ENCODE measurements at places on chromosomes 11 and 22.
A peak's percentile ranks its signal among the peaks of the same experiment; 100 is the strongest.

DNA sequence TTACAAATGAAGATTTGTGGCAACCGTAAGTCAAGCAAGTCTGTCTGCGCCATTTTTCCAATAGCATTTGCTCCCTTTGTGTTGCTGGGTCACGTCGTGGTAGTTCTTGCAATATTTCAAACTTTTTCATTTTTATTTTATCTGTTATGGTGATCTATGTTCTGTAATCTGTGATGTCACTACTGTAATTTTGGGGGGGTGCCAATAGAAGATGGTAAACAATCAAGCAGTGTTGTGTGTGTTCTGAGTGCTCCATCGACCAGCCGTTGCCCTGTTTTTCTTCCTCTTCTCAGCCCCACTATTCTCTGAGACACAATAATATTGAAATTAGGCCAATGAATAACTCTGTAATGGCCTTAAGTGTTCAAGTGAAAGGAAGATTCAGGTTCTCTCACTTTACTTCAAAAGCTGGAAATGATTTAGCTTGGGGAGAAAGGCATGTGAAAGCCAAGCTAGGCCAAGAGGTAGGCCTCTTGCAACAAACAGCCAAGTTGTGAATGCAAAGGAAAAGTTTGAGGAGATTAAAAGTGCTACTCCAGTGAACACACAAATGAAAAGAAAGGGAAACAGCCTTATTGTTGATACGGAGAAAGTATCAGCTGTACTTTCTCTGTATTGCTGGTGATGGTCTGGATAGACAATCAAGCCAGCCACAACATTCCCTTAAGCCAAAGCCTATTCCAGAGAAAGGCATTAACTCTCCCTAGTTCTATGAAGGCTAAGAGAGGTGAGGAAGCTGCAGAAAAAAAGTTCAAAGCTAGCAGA is 7.5 kb downstream of the ZC3H12C start:
- DNase-seq, result no peak

- DNase-seq, result no peak
Measured at GRCh38 chr11:120028181-120028896, 109.6 kb downstream of the TRIM29 start.

- DNase-seq, result no peak
Measured at GRCh38 chr11:78949976-78950690, 375.5 kb upstream of the NARS2 start.

GRCh38 chr22:29211066-29211465 is 5.4 kb downstream of the EMID1 start:
- DNase-seq, result no peak

GRCh38 chr22:17489101-17489500 is 74.2 kb upstream of the SLC25A18 start:
- DNase-seq, result no peak

- DNase-seq, result no peak
Measured at GRCh38 chr11:123698546-123699127, 42.8 kb downstream of the ZNF202 start.

- DNase-seq, result no peak
Measured at GRCh38 chr22:46018859-46019258, 41.9 kb upstream of the WNT7B start.

GRCh38 chr11:76669901-76670484 is 554 bp downstream of the LRRC32 start:
- no peak for DNase-seq

GRCh38 chr11:70038034-70038834 is 39.9 kb upstream of the ANO1 start:
- DNase-seq, result no peak

- no peak for DNase-seq
Measured at GRCh38 chr11:36385121-36385970, 89.3 kb downstream of the PRR5L start.

- no peak for DNase-seq
Measured at GRCh38 chr11:73671701-73672100, 25.3 kb downstream of the PLEKHB1 start.

GRCh38 chr11:123054301-123055065 is 7.5 kb downstream of the HSPA8 start:
- peak; percentile 38 for DNase-seq

DNA sequence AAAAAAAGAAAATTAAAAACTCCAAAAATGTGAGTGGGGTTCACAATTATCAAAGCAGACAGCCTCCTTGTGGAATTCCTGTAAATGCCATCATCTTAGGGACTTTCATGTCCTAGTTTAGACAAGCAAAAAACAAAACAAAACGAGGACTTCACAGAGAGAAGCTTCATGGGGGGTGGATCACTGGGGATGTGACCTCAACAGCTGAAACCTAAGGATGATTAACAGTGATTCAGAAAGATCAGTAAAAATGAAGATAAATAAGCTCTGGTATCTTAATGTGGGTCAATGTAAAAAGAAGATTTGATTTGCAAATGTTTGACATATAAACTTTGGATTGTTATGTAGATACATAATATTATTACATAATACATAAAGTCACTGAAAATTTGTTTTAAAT is 8.1 kb upstream of the OR10W1 start:
- DNase-seq, result no peak

- peak; percentile 22 for DNase-seq
Measured at GRCh38 chr11:67053896-67054329, 2.7 kb upstream of the RHOD start.

DNA sequence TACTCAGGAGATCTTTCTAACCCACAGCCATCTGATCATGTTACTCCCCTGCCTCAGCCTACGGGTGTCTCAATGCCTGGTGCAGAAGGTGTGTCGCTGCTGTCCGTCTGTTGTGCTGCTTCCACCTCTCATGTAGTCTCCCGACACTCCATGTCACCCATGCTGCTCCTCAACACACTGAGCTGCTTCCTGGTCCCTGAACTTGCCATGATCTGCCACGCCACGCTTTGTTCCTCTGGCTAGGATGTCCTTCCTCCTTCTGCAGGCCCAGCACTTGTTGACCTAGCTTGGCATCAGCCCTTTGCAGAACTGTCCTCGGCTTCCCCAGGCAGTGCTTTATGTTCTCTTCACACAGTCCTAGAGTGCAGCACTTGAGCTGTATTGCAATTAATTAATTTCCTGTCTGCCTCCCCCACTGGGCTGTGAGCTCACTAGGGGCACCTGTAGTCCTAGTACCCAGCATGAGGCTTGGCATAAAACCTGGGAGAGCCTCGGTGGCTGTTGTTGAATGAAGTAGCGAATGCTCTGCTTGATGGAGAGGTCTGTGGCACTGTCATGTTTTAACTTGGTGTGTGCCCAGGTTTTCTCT is 9.5 kb downstream of the GTPBP1 start:
- no peak for DNase-seq

DNA sequence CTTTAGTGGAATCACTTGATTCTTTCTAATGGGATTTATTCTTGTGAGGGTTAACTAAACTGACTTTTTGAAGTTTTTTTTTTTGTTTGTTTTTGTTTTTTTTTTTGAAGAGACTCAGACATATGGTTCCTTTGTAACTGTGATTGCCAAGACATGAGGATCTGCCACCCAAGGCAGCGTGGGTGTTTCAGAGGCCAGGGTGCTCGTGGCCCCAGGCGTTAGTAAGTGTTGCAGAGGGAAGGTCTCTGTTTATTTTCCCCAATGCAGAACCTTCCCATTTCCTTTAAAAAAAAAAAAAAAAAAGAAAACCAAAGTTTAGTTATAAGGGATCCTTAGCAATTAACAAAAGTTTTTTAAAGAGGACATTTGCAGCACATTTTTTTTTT is 94.8 kb downstream of the CTTN start:
- no peak for DNase-seq

DNA sequence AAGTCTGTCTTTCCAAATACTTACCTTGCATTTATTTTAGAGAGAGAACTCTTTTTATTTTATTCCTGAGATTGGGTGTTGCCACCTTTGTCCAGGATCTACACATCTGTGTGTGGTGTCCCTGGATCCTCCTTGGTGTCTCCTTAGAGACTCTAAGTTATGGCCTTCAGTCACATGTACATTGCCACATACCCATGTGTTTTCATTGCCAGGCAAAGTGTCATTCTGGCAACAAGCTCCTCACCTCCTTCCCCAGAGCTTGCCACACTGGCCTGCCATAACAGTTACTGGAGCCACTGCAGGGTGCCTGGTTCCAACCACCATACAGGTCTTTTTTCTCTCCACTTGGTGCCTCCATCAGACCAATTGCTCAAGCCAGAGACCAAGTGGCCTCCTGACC is 379.7 kb downstream of the NTM start:
- DNase-seq, result no peak

DNA sequence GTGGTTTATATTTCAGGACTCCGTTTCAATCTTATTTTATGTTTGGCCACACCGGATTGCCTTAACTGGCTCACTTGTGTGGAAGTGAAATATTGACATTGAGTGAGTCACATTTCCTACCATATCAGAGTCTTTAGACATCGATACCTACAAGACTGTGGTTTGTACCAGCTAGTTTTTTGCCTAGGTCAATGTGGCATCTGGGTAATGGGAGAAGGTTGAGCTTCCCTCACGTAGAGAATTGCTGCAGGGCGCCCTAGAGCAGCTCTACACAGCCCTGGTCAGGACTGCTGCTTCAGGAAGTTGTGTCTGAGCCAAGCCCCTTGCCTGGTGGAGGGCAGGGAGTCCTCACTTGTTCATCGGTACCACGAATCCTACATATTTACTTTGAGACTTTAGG is 1.6 kb downstream of the GRAMD1B start:
- no peak for DNase-seq

DNA sequence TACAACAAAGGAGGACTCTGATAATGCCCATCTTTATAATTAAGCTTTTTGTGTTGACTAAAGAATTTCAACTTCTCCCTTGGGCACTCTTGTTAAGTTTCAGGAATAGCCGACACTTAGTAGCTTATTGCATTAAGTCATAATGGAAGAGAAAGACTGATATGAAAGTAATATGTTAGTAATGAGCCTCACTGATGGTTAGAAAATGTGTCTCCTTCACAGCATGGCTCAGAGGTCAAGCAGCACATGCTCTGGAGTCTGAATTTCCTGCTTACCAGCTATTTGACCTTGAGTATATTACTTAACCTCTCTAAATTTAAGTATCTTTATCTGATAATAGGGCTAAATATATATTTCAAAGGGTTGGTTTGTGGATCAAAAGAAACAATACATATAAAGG is 39.0 kb downstream of the PDGFD start:
- no peak for DNase-seq

DNA sequence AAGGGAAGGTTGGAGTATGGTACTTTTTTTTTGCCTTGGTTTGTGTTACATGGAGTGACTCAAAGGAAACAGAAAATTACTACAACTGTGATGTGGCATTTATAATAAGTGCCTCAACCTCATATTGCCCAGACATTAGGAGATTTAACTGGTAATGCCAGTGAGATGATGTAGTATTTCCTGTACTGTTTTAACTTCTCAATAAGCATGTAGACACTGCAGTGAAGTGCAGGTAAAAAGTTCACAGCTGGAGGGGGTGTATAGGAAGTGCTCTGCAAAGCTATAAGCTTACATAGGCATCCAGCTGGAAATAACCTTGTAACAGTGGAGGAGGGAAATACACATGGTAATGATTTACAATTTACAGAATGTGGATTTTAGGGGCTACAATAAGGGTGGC is 138.2 kb upstream of the MTMR2 start:
- DNase-seq, result peak; percentile 55

GRCh38 chr22:25368271-25368670 is 148.8 kb downstream of the CRYBB2 start:
- DNase-seq, result no peak

DNA sequence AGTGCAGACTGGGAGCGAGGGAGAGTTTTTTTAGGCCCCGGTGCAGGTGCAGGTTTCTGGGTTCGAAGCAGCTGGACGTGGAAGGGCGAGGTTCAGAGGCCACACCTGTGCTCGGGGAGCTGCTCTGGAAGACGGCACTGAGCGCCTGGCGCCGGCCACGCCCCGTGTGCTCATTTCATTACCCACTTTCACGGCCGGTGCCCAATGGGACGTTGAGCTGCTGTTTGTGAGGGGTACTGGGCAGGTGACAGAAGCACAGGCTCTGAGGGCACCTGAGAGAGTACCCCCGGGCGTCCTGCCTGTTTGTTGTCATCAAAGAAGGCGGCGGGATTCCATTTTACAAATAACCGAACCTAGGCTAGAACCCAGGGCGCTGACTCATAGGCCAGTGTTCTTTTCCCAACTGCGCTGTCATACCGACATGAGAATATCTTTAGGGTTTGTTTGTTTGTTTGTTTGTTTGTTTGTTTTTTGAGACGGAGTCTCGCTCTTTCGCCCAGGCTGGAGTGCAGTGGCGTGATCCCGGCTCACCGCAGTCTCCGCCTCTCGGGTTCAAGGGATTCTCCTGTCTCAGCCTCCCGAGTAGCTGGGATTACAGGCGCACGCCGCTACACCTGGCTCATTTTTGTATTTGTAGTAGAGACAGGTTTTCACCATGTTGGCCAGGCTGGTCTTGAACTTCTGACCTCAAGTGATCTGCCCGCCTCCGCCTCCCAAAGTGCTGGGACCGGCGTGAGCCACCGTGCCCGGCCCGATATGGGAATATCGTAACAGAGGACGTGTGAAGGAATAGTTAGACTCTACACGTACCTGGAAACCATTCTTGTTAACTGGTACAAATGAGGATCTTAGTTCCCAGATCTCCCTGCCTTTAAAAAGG is 16.6 kb upstream of the SPTBN2 start:
- DNase-seq, result peak; percentile 44

- DNase-seq, result no peak
Measured at GRCh38 chr11:13965337-13965736, 2.8 kb downstream of the SPON1 start.

DNA sequence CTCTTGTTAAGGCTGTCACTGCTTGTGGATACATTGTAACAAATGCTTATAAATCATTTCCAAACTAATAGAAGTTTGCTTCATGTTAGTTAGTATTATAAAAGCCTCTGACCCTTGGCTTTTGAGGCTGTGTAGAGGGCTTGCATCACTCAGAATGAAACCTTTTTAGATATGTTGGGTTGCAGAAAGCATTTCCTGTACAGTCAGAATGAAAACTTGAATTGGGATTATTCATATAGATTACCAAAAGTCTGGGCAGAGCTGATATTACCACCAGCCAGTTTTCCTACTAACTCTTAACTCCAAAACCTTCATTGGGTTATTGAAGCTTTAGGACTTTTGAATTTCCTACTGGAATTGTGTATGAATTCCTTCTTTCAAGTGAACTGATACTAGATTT is 12.0 kb downstream of the KMT2A start:
- no peak for DNase-seq

- no peak for DNase-seq
Measured at GRCh38 chr11:103202048-103202651, 92.9 kb downstream of the DYNC2H1 start.

All from activated CD4-positive, alpha-beta T cell treated with anti-CD3 and anti-CD28 coated beads for 4 hours (primary cell).